GM12878 (cell line): ENCODE measurements at places on chromosomes 6 and 20. TPM values are rescaled to one million over a fixed set of nuclear protein-coding genes. Genes with fewer than 3 reads are reported as not detected.

Gene EPPIN
- not detected in 2 replicates for total RNA-seq

Gene C6orf163
- total RNA-seq: 1.3 and 1.4 TPM in 2 replicates

GRCh38 chr6:3540253-3540820, 83.5 kb upstream of the SLC22A23 start:
- no peak for DNase-seq

GRCh38 chr20:49593466-49594142, 25.7 kb upstream of the PTGIS start:
- no peak for DNase-seq

Gene GLP1R
- total RNA-seq: 0.05 TPM in 1 of 2 replicates, not detected in the other

GRCh38 chr6:146543211-146543939, at the start of gene RAB32:
RAB32 (plus strand) TSS chr6:146543833; CDS start chr6:146543872, 39 bp downstream.
- no peak for DNase-seq

- no peak for DNase-seq
These were observed 250.0 kb downstream of the LRFN2 start for GRCh38 chr6:40336940-40337760.

Gene TGM3
- not detected in 2 replicates for total RNA-seq

DNA sequence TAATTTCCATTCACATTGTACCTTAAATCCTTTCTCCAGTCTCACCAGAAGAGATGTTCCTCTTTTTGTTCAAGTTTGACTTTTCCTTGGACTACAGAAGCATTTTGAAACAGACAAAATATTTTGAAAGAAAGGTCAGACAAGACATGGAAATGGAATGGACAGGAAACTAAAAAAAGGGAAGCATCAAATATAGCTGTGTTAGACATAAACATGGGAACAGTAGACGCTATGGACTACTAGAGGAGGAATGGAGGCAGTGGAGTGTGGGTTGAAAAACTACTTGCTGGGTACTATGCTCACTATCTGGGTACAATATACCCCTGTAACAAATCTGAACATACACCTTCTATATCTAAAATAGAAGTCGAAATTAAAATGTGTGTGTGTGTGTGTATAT, 4.1 kb upstream of the FAM135A start:
- DNase-seq: no peak

GRCh38 chr20:11807054-11808048, 110.3 kb upstream of the BTBD3 start:
- DNase-seq: no peak

GRCh38 chr20:55597526-55597925, 407.8 kb downstream of the CBLN4 start:
- DNase-seq: no peak

Gene LAMP5
- 0.29 and 0.54 TPM in 2 replicates for total RNA-seq

DNA sequence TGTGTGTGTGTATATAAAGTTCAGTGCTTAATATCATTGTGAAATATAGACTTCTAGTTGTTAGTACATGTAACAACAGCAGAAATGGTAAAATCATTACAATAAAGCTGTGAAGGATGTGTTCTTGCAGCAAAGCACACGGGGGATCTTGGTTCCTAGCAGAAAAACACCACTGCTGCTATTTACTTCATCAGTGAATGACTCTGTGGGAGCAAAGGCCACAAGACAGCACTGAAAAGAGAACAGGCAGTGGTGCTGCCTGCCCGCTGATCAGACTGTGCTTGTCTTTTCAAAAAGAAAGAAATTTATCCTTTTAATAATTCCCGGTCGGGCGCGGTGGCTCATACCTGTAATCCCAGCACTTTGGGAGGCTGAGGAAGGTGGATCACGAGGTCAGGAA, 689.9 kb upstream of the CITED2 start:
- no peak for DNase-seq

DNA sequence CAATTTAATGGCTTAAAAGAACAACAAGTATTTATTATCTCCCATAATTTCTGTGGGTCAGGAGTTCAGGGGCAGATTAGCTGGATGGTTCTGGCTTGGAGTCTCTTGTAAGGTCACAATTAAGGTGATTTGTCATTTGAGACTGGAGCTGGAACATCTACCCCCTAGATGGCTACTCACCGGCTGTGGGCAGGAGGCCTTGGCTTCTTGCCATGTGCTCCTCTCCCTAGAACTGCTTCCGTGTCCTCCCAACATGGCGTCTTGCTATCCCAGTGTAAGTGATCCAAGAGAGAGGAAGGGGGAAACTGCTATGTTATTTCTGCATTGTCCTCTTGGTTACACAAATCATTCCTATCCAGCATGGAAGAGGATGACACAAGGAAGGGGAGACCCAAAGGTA, 210.2 kb upstream of the ECI2 start:
- no peak for DNase-seq

- DNase-seq: no peak
These were observed 30.7 kb downstream of the PNLDC1 start for GRCh38 chr6:159830501-159831372.

- DNase-seq: no peak
These were observed 244.9 kb downstream of the PLCB1 start for GRCh38 chr20:8376940-8377339.

GRCh38 chr20:7399575-7399974, 540.7 kb downstream of the HAO1 start:
- no peak for DNase-seq

DNA sequence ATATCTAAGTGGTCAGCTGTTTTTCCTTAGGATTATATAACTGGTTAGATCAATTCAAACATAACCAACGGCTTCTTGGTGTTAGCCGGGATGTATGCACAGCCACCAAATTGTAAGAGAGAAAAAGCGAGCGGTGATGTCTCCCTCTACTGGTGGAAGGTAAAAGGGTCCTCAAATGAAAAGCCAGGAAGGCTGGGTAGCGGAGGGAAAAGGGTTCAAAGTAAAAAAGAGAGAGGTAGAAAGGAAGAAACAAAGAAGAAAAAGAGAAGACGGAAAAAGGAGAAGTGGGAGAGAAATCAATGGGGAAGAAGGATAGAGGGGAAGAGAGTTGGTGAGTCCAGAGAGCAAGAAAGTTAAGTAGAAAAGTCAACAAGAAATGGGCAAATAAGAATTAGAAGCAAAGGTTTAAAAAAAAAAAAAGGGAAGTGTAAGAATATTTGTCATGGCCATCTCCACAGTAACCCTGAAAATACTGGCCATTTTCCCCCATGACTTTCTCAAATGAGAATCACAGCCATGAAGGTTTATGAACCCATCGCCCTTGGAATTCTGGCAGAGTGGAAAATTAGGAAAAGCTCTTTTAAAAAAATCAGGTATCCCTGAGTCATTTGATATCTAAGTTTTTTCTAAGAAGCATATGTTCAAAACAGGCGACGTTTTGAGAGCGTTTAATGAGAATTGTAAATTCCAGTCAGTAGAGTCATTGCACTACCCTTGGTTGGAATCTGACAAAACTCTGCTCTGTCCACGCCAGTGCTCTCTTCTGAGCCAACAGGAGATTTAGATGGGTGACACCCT, 155.6 kb upstream of the SNX9 start:
- peak; percentile 36 for DNase-seq

DNA sequence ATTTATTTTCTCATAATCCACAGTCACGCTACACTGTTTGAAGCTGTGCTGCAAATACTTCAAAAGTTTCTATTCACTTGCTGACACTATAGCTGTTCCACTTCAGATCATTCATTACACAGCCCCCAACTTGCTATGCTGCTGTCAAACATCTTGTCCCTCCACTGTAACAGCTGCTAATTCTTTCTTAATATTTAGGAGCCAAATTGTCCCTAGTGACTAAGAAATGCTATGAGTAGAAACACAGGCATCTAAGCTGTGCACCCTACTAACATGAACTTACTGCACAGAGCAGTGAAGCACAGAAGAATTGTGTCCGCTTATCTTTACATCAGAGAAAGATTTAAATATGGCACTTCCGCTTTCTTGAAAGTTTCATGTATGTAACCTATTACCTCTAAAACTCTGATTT, 91.3 kb downstream of the PDE10A start:
- DNase-seq: no peak

Gene VGLL2
- total RNA-seq: not detected in 2 replicates

Gene TNNC2
- not detected in 2 replicates for total RNA-seq

GRCh38 chr6:15389084-15389764, 143.4 kb downstream of the JARID2 start:
- DNase-seq: no peak

DNA sequence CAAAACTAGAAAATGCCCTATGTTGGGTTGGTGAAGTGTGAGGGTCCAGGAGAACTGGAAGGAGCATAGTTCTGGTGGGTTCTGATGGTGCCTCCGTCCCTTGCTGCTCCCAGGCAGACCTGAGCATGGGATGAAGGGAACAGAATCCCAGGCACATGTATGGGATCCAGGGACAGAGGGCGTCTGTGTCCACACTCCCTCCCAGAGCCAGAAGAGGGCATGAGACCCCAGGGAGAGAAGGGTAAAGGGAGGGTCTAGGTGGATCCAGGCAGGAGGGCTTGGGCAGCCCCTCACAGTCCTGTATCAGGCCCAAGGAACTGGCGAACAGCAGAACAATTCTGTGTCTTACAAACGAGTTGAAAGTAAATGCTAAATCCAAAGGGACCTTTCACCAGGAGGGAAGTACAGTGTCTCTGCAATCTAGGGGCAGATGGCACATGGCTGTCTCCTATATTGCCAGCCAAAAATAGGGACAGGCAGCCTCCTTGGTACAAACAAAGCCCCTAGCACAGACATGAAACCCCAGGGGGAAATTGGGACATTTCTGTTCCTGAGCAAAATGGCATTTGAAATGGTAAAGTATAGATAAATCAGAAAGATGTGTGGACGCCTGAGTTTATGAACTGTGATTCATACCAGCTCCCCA, 2.5 kb upstream of the BPIFA1 start:
- DNase-seq: no peak

Gene LRRC73
- 0.13 and 0.19 TPM in 2 replicates for total RNA-seq

DNA sequence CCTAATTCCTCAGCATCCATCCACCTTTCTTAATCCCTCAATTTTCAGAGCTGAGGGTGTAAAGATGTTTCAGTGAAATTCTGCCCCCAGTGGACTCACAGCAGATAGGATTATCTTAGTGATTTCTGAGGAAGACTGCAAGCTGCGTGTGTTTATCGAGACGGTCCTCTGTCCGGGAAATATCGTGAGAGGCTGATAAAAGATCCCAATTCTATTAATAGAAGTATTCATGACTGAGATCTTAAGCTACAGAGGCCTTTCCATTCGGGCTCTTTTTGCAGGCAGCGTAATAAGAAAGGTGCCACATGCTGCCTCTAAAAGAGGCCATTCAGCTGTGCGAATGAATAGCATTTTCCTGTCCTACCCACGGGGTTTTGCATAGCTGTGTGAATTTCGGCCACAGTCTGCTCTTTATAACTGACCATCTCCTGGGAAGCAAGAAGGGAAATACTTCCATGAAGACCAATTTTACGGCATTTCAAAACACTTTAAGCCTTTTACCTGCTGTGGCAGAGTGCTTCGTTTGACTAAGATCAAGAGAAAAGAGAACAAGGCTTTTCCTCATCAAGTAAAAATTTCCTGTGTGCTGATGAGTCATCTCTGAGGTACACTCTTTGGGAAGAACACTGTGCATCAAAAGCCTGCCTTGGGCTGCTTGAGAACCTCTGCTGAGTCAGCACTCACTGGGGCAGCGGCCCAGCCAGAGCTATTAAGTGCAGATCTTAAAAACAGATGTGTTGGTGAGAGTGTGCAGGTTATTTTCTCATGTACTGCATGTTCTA, 208.8 kb downstream of the ARHGAP18 start:
- DNase-seq: no peak

DNA sequence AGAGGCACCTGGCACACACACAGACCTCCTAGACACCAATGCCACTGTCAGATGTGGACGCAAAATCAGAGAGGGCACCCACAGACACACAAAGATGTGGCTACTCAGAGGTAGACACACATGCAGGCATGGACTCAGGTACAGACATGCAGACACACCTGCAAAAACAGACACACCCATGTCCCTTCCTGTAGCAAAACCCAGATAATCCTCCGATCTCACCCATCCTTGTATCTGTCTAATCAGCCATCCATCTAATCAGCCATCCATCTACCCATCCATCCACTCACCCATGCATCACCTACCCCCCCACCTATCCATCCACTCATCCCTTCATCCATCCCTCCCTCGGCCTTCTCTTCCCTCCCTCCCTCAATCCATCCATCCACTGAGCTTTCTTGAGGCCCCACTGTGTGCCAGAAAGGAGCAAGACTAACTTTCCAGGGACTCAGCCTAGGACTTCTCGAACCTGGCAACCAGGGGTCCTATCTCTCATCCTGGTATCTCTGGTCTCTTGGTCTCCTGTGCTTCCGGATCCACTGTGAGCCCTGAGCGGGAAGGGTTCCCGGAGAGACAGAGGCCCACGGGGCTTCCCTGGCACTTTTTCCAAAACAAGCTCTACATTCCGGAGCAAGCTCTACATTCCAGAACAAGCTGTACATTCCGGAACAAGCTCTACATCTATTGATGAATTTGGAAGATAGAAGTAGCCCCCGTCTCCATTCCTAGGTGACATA, 1.1 kb upstream of the TGM2 start:
- no peak for DNase-seq

Gene MUC21
- total RNA-seq: not detected in 2 replicates

DNA sequence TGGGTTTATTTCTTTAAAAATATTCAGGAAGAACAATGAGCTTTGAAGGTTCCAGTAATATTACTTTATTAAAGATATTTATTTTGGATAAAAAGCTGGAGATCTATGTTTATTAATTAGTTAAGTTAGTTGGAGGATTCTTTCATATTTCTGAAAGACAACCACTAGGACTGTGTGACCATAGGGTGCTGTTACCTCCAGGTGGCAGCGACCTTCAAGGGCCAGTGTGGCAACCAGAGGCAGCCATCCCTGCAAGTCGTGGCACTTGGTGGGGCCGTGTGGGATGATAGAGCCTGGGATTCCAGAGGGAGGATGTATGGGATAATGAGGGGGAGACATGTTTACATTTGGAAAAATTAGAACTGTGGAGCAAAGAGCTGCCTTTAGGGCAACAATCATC, 95.5 kb upstream of the SCP2D1 start:
- no peak for DNase-seq

Gene CD93
- total RNA-seq: 2.5 and 2.6 TPM in 2 replicates

DNA sequence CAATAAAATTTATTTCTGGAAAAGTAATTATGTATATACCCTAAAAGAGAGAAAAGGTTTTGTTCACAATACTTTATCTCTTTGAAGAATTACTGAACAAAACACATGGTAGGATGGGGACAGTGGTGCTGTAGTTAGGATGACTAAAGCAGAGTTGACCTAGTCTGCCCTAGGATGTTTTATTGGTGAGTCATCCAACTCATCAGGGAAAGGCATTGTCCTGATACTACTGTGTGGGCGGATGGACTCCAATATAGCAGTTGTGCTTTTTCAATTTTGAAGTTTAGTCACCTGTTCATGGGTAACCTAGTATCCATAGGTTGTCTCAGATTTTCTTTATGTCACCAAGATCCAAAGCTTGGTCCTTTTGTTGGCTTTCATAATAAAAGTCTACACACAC, 53.3 kb upstream of the EYS start:
- no peak for DNase-seq
